AG04450 (cell line): ENCODE measurements at places on chromosomes 1 and 21. TPM values are rescaled to one million over a fixed set of nuclear protein-coding genes. Genes with fewer than 3 reads are reported as not detected.

Gene CRYAA
- not detected in 2 replicates for polyA plus RNA-seq

Gene S100A2
- polyA plus RNA-seq = 3.9 and 5.2 TPM in 2 replicates

DNA sequence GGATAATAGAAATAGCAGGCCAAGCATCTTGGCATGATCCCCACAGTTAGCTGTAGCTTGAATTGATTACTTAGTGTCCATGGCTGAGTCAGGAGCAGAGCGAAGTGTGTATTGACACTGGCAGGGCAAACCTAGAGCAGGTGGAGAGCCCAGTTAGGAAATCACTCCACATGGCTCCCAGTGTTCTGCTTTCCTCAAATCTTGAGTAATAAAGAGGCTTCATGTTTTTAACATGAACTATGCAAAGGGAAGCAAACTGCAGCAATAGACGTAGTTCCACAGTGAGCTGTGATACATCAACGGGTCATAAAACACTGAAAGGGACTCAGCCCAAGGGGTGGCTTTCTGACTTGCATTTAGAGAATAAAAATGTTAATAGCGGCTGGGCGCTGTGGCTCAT, 28.9 kb downstream of the RHEX start:
- DNase-seq = no peak

DNA sequence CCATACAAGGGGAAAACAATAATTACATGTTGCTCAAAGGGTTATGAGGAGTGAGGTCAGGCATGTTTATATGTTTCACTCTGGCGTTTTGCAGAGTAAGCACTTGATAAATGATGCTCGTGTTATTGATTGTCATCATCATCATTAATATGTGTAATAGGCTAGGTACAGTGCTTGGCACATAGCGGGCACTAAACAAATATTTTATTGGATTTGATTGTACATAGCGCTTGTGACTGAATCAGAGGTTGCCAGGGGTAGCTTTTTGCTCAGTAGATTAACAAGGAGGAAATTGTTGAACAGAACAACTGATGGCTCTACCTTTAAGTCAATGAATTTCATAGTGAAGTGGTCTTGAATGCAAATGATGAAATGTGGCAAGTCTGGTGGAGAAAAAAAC, 91.7 kb downstream of the ROR1 start:
- DNase-seq = no peak

DNA sequence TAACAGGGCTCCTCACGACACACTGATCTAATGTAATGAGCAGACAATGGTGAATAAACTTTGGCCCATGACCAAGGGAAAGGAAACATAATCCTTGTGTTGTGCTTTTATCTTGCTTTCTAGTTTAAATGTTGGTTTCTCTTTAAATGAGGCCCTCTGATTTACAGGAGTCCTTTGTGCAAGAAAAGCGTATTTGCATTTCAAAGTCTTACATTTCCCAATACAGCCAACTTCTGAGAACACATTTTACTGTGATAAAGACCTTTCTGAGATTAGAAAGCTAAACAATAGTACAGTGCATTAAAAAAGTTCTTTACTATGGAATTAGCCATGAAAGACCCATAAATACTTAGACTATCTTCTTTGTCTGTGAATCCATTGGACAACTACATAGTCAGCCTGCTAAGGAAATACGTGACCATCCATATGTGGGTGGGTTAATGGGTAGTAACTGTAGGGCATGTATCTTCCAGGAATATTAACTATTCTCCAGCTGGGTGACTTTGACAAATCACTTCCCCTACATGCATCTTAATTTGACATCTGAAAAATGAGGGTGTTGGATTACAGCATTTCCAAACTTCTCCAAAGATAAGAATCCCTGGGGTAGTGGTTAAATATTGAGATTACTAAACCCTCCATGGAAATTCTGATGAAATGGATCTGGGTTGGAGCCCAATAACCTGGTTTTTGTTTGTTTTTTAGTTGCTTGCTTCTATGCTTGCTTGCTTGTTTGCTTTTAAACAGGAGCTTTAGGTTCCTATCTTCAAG, 50.3 kb upstream of the USP1 start:
- no peak for DNase-seq
